ENCODE measurements at places on chromosomes 2 and 18. TPM values are rescaled to one million over a fixed set of nuclear protein-coding genes. Genes with fewer than 3 reads are reported as not detected.

DNA sequence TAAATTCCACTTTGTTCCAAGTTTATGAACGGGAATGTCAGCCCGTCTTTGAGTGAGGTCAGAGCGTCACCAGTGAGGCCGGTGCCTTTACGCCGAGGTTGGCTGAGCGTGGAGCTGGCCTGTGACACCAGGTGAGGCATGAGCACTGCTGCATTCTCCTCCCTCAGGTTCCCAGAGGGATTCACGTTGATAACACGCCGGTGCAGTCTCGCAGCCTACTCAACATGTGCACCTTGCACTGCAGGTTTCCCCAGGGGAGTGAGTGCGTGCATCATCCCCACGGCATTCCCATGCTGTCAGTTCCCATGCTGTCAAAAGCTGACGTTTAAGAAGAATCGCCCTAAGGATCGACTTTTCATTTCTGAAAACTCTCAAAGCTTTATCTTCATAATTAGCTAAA lies 213.3 kb downstream of the LDLRAD4 start:
- no peak overlapping the region for H3K27ac ChIP-seq
- H3K27me3 ChIP-seq, result peaks cover 7% of the 10 kb centered on the region
- no peak for DNase-seq
- H3K36me3 ChIP-seq, result no peaks in the 10 kb centered on the region

DNA sequence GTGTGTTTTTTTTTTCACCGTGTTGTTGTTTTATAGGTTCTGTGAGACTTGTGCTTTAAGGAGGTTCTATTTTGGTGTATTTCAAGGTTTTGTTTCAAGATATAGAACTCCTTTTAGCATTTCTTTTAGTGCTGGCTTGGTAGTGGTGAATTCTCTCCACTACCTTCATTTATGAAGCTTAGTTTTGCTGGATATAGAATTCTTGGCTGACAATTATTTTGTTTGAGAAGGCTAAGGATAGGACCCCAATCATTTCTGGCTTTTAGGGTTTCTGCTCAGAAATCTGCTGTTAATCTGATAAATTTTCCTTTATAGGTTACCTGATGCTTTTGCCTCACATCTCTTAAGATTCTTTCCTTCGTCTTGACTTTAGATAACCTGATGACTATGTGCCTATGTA lies 66.8 kb downstream of the MSTN start:
- H3K4me1 ChIP-seq, result no peaks in the 10 kb centered on the region
- no peak overlapping the region for H3K27ac ChIP-seq
- DNase-seq, result no peak
- no peak overlapping the region for H3K4me3 ChIP-seq
- H3K27me3 ChIP-seq, result peaks cover 5% of the 10 kb centered on the region
- peaks cover 17% of the 10 kb centered on the region for H3K36me3 ChIP-seq

GRCh38 chr2:83471655-83472054 lies 987.4 kb downstream of the SUCLG1 start:
- no peak for DNase-seq
- no peak overlapping the region for H3K4me3 ChIP-seq
- H3K4me1 ChIP-seq, result no peaks in the 10 kb centered on the region
- H3K36me3 ChIP-seq, result peaks cover 6% of the 10 kb centered on the region
- H3K27me3 ChIP-seq, result no peaks in the 10 kb centered on the region

- H3K36me3 ChIP-seq, result no peaks in the 10 kb centered on the region
- H3K27ac ChIP-seq, result no peak overlapping the region
- no peak for DNase-seq
- no peaks in the 10 kb centered on the region for H3K27me3 ChIP-seq
- no peak overlapping the region for H3K4me3 ChIP-seq
Measured at GRCh38 chr2:77796397-77796796, 274.2 kb upstream of the LRRTM4 start.

Gene TRIM43
- not detected for total RNA-seq

Gene TCF7L1
- total RNA-seq, result 0.14 TPM

Gene ARHGAP15
- total RNA-seq, result 133 TPM

All from natural killer cell treated with Interleukin-12 subunit alpha and Interleukin-12 subunit beta and Interleukin-15 and Interleukin-18, amount 100 ng/mL, for 72 hours (primary cell).